Adipocyte (in vitro differentiated cells): ENCODE measurements at places on chromosomes 5 and 9.
A peak's percentile ranks its signal among the peaks of the same experiment; 100 is the strongest.

GRCh38 chr5:85671223-85671970 is 946.3 kb upstream of the COX7C start:
- DNase-seq, result no peak

DNA sequence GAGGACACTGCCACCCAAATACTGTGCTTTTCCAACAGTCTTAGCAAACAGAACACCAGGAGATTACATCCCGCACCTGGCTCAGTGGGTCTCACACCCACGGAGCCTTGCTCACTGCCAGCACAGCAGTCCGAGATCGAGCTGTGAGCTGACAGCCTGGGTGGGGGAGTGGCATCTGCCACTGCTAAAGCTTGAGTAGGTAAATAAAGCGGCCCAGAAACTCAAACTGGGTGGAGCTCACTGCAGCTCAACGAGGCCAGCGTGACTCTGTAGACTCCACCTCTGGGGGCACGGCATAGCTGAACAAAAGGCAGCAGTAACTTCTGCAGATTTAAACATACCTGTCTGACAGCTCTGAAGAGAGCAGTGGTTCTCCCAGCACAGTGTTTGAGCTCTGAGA is 28.8 kb downstream of the EPB41L4A start:
- DNase-seq, result no peak

DNA sequence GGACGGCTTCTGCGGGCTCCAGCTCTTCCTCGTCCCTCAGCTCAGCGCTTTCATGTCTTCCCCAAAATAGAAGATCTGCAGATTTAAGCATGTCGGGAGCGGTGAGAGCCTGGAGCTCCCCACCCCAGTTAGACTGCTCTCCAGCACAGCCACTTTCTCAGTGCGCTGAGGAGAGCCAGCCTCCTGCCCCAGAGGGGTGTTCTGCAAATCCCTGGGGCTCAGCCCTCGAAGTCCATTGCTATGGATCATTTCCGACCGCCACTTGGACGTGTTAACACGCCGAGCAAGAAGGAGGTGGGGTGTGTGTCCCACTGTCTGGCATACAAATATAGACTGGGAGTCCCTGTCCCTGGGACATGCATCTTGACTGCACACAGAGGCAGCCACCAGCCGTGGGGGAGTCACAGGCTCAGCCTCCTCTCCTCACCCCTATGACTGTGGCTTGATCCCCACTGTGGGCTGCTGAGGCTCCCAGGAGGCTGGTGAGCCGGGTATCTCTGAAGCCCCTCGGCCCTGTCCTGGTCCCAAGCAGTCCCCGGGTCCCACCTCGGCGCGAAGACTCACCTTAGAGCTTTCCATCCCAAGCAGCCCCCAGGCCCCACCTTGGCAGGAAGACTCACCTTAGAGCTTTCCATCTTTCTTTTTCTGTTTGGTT is 30.0 kb upstream of the RNF130 start:
- DNase-seq, result no peak

- DNase-seq, result peak; percentile 40
These were observed 94.4 kb upstream of the TLE4 start for GRCh38 chr9:79477241-79477840.

DNA sequence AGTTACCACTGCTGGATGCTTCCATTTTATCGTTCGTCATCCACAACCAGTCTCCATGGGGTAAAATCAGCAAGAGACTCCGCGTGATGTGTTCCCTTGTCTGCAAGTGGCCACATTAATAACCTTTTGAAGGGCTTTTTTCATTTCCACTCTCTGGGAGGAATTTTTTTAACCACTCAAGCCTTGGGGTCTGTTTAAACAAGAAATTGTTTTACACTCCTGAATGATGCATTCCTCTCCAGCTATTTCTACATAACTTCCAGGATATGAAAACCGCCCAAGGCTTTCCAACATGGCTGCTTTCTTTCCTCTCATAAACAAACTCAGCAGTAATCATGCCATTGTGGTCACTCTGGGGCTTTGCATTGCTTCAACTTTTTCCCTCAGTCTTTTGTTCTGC is 217.2 kb upstream of the DAPK1 start:
- peak; percentile 92 for DNase-seq
